ENCODE measurements at places on chromosomes 4 and X.

DNA sequence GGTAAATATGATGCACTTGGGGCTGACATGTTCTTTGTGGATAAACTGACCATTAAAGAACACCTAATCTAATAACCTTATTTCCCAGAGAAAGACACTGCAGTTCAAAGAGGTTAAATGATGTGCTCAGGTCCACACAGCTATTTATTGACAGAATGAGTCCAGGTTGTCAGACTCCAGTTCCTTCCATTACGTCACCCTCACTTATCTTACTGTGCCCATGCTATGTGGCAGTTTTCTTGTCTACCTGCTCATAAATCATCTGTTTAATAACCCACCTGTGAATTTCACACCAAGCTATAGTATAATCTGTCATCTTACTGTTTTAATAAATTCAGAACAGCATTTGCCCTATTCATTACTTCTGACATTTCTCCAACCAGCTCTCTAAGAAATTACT is 36.7 kb downstream of the QRFPR start:
- no peak for DNase-seq

DNA sequence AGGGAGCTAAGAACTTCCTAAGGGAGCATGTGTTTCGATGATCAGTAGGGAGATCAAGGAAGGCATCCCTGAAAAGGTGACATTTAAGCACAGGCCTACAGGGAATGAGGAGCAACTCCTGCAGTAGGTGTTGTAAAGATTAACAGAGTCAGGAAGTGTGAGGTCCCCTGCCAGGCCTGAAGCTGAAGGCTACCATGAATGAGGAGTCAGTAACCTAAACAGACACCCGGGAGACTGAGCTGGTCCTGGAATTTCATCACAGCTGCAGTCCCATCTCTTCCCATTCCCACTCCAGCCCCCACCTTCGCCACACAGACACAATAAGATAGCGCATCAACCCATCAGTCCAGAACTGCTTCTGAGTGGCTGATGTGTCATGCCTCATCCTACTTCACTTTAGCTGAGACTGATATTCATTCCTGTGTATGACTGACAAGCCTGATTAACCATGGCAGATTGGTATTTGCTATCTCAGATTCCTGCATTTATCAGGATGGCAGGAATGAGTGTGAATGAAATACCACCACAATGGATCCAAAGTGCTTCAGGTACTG is 27.0 kb upstream of the EFNB1 start:
- no peak for DNase-seq

- no peak for DNase-seq
These were observed 177.3 kb downstream of the FRMPD4 start for GRCh38 chrX:12315526-12315925.

GRCh38 chr4:112377171-112377570 is 80.0 kb downstream of the ALPK1 start:
- no peak for DNase-seq

- peak; percentile 61 for DNase-seq
These were observed 146.7 kb upstream of the PITX2 start for GRCh38 chr4:110769578-110769977.

GRCh38 chrX:133307637-133308498 is 89.7 kb upstream of the TFDP3 start:
- DNase-seq = no peak

GRCh38 chrX:139025816-139026215 is 314.3 kb upstream of the FGF13 start:
- DNase-seq = no peak

DNA sequence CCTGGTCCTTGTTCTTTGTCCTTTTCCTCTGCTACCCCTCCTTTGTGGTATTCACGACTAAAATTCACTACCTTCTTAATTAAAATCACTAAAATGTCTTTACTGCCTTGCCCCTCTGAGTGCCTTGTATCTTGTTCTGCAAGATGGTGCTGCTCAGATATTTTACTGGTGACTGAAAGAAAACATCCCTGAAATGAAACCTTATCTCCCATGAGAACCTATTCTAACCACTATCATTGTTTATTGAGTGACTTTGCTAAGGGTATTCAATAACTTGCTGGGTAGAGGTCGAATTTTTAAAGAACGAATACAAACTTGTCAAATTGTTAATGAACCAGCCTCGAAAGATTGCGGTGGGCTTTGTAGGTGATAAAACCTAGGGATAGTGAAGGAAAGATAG is 52.8 kb downstream of the SPRY1 start:
- DNase-seq = no peak

DNA sequence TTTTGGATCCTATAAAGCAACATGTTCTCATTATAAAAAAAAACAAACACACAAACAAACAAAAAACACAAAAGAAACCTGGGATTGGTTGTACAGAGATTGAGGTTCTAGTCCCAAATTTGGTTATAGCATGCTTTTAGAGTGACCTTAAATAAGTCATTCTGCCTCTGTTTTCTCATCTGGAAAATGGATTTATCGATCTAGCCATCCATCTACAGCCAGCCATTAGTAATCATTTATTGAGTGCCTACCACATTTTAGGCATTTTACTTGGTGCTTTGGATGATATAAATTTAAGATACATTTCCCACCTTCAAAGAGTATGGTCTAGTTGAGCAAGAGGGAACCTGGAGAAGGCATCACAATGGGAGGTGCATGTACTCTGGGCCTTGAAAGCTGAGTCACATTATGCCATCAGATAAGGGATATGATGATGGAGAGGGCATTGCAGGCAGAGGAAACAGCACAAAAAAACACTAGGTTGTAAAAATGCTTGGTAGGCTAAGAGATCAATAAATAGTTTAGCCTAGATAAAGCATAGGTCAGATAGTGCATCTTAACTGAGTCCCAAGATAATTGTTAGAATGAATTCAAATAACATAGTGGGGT is 91.4 kb downstream of the HEPH start:
- DNase-seq = no peak

GRCh38 chr4:127400276-127400675 is 232.5 kb upstream of the INTU start:
- DNase-seq = peak; percentile 3

DNA sequence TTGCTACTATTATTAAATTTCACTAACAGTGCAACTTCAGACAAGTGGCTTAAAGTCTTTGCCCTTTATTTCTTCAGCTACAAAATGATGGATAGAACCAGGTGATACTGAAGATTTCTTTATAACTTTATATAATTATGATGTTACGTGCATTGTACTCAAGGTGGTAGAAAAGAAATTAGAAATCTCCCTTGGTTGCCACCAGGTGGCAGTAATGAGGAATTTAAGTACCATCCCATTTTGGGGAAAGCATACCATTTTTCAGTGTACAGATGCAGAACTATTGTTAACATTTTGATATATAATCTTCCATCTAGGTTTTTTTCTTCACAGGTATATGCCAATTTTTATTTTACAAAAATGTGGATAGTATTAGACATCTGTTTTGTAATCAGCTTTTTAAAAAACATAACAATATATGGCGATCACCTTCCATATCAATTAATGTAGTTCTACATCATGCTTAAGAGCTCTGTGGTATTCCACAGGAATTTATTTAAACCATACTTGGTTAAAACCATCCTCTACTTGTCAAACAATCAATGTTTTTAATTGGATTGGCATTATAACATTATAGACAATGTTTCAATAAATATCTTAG is 37.7 kb upstream of the RAB33B start:
- peak; percentile 10 for DNase-seq
